ENCODE measurements at places on chromosomes 4 and X.

- DNase-seq: no peak
These were observed 15.8 kb upstream of the ARHGEF38 start for GRCh38 chr4:105536601-105537000.

GRCh38 chr4:152784490-152785350 lies 5.0 kb downstream of the ARFIP1 start:
- peak; percentile 76 for DNase-seq

- DNase-seq: no peak
These were observed 78.5 kb downstream of the MID1IP1 start for GRCh38 chrX:38879631-38880220.

- DNase-seq: peak; percentile 88
These were observed 58.1 kb downstream of the MAML3 start for GRCh38 chr4:140095694-140096482.

DNA sequence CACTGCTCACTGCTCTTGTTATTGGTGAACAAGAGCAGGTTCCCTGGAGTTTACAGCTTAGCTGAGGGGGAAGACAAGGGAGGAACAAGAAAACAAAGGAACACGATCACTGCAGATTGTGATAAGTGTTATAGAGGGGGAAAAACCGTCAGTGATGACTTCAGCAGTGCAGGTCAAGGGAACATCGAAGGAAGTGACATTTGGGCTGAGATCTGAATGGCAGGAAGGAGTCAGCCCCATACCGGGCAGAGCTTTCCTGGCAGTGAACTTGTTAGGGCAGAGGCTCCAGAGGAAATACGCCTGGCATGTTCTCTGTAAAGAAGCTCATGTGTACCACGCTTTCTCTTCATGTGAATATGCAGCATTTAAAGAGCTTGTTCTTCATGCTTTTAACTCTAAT lies 78.1 kb downstream of the LDB2 start:
- DNase-seq: no peak

DNA sequence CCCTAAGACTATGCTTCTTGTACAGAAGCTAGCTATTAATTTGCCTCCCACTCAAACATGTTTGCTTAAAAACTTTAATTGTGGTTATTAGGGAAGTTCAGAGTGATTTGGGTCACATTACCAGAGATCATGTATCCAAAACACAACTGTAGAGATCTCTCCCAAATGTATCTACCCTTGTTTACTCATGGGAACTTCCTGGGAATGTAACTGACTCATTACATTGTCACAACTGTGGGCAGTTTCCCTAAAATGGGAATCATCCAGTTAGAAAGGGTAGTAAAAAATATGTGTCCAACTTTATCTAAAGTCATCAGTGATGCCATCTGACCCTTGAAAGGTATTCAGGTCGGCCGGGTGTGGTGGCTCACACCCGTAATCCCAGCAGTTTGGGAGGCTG lies 40.3 kb upstream of the GLRA3 start:
- DNase-seq: peak; percentile 9

DNA sequence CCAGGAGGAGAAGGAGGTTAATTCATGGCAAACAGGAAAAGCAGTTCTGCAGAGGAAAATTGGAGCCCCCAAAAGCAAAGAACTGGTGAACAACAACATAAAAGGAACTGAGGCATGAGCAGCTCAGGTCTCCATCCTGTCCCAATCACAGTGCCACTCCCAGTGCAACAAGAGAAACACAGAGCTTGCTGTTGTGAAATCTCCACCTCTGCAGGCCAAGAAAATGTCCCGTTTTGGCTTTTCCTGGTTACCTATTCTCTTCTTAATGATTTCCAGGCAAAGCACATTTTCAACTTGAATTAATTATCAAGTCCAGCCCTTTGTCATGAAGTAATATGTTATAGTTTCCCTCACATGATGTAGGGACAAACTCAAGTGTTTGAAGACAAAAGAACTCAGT lies 778 bp downstream of the C1QTNF7 start:
- DNase-seq: no peak

DNA sequence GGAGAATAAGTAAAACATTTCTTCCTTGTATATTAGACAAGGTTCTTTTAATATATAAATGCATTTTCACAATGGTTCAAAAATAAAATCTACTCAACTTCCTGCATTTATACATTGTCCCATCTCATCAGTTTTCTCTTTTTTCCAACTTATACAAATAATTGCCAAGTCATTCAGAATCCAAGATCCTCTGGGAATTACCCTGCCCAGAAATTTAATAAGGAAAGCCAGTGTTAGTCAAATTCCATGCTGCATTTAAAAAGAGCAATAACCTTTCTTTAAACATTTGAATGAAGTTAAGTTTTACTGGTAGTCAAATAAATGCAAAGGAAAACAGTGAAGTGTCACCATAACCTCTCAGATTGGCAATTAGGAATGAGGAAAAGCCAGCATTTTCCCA lies 357.9 kb downstream of the PPP3CA start:
- no peak for DNase-seq

GRCh38 chr4:159145318-159145991 lies 42.6 kb downstream of the RAPGEF2 start:
- no peak for DNase-seq

Measured in RKO (cell line).